ENCODE measurements at places on chromosomes 12 and 14. TPM values are rescaled to one million over a fixed set of nuclear protein-coding genes. Genes with fewer than 3 reads are reported as not detected.

KRT85 gene
- not detected for total RNA-seq

ATXN7L3B gene
- total RNA-seq: 42.2 TPM

SNRNP35 gene
- total RNA-seq: 13.7 TPM

CLEC4D gene
- total RNA-seq: 10.9 TPM

LRRC43 gene
- 0.52 TPM for total RNA-seq

PRKD1 gene
- total RNA-seq: not detected

KLHL42 gene
- total RNA-seq: 13.1 TPM

OTX2 gene
- total RNA-seq: not detected

GIT2 gene
- total RNA-seq: 86.7 TPM

PHLDA1 gene
- 52.5 TPM for total RNA-seq

GPN3 gene
- total RNA-seq: 3.6 TPM

GPR68 gene
- total RNA-seq: 1.7 TPM

Measured in mononuclear cell (primary cell).